ENCODE measurements at places on chromosomes 2 and 18.

GRCh38 chr2:207394203-207394781 is 135.5 kb upstream of the CREB1 start:
- no peak for DNase-seq

DNA sequence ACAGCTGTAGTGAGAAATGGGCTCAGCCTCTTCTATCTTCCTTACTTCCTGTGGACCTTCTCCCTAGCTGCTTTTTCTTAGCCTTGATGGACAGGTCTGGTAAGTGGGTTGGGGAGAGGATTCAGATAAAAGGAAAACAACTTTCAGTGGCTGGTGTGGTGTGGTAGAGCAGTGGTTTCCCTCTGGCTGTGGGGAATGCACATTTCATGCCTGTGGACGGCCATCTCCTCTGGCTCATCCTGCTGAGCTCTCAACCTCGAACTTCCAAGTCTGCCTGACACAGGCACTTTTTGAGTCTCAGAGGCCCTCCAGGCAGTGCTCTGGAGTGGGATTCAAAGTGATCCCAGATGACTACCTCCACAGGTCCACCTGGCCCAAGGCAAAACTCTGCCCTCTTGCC is 38.6 kb upstream of the ACADL start:
- DNase-seq: no peak

- DNase-seq: no peak
Observed at GRCh38 chr18:23971666-23972230, 42.8 kb upstream of the TTC39C start.

- no peak for DNase-seq
Observed at GRCh38 chr18:23849141-23849540, 159.9 kb downstream of the LAMA3 start.

DNA sequence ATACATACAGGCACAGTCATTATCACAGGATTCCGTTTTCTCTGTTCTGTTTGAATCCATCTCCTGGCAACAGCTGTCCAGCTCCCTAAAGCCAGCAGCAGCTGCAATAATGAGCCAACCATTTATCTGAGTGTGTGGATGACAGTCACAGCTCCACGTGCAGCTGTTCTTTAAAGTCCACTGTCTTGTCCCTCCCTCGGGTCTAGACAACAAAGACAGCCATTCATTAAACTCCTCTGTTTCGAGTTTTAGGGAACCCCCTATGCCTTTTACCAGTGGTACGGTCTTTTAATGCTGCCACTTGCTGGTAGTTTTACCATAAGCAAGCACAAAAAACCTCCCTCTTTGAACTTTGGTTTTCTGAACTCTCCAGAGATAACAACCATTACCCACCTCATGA is 16.0 kb upstream of the MSGN1 start:
- DNase-seq: no peak

- DNase-seq: peak; percentile 1
Observed at GRCh38 chr2:192236136-192236535, 41.4 kb upstream of the TMEFF2 start.

DNA sequence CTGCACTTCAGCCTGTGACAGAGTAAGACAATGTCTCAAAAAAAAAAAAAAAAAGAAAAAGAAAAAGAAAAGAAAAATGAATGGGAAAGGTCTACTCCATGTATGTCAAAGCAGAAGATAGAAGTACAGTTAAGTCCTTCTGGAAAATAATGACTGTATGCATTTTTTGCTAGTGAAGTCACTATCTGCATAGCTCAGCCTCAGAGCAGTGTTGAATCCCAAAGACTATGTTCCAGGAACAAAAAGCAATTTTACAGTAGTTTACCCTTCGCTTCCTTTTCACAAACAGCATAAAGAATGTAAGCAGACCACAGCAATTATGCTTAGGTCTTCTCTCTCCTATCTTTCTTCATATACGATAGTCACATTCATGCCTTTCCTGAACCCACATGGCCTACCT is 497.4 kb downstream of the CMPK2 start:
- DNase-seq: peak; percentile 29

DNA sequence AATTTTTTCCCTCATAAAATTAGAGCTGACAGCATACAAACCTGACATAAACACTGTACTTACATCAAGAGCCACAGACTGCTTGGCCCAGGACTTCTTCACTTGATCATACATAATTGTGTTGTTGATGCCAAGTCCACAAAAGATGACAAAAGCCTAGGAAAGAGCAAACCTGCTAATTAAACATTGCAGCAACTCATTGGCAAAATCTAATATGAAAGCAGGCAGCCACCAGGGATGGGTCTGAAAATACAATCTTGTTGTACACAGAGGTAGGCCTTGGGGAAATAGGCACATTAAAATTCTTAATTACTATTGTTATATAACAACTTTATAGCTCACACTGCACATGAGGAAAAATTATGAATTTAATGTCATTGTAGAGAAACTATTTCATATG is 255.8 kb downstream of the PDE11A start:
- no peak for DNase-seq

DNA sequence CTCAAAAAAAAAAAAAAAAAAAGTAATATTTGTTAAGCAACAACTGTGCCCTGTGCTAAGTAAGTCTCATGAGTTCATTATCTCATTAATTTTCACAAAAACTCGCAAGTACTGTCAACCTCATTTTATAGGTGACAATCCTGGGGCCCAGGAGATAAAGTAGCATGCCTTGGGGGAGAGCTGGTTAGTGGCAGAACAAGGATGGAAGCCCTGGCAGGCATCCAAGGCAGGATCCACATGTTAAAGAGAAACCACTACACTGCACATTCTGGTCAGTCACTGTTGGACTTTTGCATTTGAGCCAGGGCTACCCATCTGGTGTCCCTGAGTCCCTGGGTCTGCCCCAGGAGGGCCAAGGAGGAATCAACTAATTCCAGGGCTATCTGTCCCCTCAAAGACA is 54.6 kb downstream of the ZFP36L2 start:
- no peak for DNase-seq

- no peak for DNase-seq
Observed at GRCh38 chr2:78290581-78291214, 734.8 kb upstream of the REG3G start.

DNA sequence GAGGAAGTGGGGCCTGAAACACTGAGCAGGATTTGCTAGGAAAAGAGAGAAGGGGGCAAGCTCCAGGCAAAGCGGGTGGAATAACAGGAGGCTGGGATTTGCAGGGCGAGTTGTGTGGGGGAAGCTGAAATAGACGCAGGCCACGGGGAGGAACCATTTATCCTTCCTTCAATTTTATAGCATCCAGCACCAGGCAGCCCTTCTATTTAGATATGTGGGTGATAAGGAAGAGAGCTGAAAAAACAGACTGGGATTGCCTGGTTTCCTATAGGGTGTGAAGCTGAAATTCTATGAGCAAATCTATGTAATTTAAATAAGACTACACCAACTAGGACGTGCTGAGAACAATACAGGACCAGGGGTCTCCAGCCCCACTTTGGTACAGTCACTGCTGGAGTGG is 132.0 kb upstream of the REV1 start:
- no peak for DNase-seq

GRCh38 chr2:41434991-41435390 is 612.8 kb upstream of the PKDCC start:
- DNase-seq: no peak

DNA sequence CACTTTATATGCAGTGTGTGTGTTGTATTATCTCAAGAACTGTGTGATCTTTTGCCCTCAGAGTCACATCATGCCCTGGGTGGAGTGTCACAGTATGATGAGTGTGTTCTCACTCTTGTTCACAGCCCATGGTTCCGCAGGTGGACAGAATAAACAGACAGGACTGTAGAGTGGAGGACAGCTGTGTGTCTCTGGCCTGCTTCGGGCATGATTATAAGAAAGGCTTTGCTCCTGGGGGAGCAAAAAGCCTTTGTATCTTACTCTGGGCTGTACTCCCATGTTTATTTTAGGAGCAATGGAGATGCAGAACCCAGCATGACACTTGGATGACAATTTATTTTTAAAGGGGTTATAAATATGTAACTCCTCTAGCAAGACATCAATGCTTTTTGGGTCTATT is 371.7 kb upstream of the MEX3C start:
- DNase-seq: no peak

DNA sequence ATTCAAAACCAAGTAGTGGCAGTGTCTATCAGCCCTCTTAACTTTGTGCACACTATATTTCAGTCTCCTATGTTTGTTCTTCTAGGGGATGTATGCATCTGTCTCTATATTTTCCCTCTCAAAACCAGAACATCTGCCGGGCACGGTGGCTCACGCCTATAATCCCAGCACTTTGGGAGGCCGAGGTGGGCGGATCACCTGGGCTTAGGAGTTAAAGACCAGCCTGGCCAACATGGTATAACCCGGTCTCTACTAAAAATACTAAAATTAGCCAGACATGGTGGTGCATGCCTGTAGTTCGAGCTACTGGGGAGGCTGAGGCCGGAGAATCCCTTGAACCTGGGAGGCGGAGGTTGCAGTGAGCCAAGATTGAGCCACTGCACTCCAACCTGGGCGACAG is 9.9 kb upstream of the GAREM2 start:
- no peak for DNase-seq

DNA sequence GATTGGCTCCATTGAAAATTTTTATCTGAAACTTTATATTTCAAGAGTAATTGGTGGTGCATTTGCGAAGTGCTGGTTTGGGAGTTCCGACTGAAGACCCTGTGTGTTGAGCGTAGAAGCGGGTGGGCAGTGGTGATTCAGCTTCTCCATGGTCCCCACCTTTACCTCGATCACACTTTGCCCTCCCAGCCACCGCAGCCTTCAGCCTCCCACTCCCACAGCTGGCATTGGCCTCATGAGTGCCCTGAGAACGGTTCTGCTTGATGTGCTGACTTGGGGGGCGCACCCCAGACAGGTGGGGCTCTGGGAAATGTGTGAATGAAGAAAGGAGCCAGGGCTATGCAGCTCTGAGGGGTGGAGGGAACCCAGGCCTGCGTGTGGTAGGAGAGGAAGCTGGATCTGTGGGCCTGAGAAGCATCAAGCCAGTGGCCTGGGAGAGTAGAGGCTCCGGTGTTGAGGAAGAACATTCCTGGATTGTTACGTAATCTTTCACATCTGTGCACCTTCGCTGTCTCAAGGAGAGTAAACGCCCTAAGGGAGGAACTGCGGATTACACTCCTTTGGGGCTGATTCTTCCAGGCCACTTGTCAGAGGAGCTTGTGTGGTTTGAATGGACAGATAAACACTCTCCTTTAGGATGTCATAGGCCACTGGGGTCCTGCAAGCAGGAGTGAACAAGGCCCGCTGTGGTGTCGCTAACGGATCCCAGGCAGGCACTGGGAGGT is 83.8 kb downstream of the NPAS2 start:
- no peak for DNase-seq

- no peak for DNase-seq
Observed at GRCh38 chr2:56450772-56451171, 267.0 kb downstream of the CCDC85A start.

DNA sequence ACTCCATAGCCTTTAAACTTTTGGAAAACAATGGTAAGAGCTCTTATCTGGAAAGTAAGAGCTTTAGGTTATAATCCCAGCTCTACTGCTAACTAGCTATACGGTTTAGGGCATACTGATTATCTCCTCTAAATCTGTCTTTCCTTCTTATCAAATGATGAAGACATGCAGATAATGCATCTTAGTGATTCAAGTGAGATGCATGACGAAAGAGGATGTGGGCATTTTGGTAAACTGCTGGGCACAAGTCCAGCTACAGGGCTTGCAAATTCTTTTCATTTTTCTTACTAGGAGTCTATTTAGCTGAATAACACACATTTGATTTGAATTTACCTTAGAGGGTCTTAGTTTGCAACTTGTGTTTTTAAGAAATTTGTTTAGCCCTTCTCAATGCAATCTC is 1604.8 kb upstream of the ZEB2 start:
- no peak for DNase-seq

GRCh38 chr2:235768606-235769005 is 274.8 kb downstream of the AGAP1 start:
- no peak for DNase-seq

DNA sequence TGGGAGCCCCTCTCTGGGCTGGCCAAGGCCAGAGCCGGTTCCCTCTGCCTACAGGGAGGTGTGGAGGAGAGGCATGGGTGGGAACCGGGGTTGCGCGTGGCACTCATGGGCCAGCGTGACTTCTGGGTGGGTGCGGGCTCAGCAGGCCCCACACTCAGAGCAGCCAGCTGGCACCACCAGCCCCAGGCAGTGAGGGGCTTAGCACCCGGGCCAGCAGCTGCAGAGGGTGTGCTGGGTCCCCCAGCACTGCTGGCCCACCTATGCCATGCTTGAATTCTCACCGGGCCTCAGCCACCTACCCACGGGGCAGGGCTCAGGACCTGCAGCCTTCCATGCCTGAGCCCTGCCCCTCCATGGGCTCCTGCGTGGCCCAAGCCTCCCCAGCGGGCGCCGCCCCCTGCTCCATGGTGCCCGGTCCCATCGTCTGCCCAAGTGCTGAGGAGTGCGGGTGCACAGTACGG is 248.5 kb upstream of the HNMT start:
- DNase-seq: no peak

DNA sequence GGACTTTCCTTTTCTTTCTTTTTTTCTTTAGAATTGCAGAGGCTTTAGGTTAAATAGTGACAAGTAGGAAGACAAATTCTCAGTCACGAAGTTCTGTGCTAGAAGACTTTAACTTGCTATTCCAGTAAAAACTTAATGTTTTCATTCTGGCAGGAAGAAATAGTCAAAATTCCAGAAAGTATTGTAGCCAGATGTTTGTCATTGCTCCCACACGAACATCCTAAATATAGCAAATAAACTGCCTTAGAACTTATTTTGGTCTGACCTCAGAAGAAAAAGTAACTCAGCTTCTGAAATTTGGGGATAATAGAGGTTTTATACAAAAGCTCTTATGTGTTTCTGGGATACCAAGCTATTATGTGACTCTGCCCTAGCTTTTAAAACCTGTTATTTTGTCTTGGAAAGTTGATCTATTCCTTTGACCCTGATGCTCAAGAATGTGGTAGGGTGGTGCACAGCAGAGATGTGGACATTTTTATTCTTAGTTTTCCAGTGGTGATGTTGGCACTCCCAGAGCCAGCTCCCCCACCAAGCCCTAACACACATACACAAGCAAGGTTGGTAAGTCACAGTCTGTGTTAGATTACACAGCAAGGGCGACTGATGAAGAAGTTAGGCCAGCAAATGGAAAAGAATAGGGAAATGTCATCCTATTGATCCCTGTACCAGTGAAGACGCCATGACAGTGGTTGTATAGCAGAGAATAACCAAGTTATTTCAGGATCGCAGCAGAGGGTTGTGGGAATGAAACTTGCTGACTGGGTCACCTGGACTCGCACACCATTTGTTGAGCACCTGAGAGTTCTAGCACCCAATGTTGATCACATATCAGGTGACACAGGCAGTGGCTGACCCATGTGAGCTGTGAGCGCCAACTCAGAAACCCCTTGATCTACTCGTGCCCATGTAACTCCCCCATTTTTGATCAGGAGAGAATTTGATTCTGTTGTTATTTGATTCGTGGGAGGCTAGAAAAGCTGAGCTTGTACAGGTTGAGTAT is 23.7 kb downstream of the FARP2 start:
- peak; percentile 86 for DNase-seq

- no peak for DNase-seq
Observed at GRCh38 chr18:32881009-32881408, 108.2 kb upstream of the KLHL14 start.

GRCh38 chr18:47775961-47776360 is 154.5 kb downstream of the SMAD2 start:
- DNase-seq: no peak
